Fibroblast of gingiva (primary cell): ENCODE measurements at places on chromosomes 5 and 9.

GRCh38 chr9:5626727-5627634 is 1.9 kb upstream of the RIC1 start:
- DNase-seq, result peak; percentile 93

DNA sequence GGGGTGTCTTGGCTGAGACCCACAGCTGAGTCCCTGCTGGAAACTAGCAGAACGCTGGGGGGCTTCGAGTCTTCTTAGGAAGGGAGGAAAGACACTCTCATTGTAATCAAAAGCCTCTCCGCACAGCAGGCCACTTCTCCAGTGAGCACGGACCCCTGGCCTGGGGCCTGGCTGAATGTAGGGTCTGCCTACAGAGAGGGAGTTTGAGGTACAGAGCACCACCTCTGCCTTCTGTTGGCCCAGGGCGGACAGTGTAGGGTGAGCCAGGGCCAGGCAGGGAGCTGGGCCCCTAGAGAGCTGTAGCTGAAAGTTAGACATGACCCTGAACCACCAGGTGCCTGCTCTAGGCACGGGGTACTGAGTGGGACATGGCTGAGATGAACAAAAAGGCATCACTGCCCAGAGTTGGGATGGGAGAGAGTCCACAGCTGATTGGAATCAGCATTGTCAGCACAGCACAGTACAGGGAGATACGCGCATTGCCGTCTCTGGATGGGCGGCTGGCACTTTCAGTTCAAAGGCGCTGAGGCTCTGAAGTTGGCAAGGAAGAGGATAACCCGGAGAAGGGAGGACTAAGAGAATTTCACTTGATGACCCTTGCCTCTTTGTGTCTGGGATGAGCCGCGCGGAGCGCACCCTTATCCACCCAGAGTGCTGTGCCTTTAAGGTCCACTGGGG is 363 bp upstream of the SLC25A48 start:
- DNase-seq, result no peak

GRCh38 chr5:143118222-143118621 is 285.3 kb downstream of the NR3C1 start:
- DNase-seq, result no peak

- DNase-seq, result no peak
These were observed 28.1 kb downstream of the TARS1 start for GRCh38 chr5:33468775-33469435.

DNA sequence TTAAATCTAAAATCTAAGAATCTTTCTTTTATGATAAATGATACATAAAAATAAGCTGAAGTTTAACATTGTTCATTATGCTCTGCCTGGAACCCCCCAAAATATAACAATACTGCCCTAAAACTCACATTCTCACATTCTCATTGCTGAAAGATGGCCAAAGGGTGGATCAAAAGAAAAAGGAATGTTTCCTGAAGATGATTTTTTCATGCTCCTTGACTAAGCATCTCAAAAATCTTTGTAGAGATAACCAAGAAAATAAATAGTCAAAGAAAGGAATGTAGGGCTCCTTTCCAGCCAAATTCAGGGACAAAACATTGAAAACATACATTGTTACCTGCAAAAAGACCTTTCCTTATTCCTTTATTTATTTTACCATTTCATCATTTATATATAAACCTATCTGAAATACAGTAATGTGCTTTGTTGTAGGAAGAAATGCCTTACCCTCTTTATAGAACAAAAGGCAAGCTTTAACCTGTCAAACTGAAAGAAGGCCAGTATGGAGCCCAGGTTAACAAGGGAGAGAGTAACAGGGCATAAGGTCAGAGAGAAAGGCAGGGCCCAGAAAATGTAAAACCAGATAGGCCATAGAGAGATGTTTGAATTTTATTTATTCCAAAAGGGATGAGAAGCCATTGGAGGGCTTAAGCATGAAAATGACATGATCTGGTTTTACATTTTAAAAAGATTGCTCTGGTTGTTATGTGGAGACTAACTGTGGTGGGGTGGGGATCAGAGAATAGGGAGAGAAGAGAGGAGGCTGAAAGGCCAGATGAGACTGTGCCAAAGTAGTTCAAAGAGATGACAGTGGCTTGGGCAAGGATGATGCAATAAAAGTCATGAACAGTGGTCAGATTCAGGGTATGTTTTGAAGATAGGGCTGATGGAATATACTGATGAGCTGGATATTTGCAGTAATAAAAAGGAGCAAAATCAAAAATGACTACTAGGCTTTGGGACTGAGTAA is 37.3 kb upstream of the CDK5RAP2 start:
- DNase-seq, result peak; percentile 12
